Activated CD4-positive, alpha-beta T cell treated with anti-CD3 and anti-CD28 coated beads, Interleukin-2, amount 50 U/mL, for 16 hours (primary cell): ENCODE measurements at places on chromosomes 2 and 18.

- DNase-seq: no peak
Measured at GRCh38 chr18:6994056-6994770, 123.4 kb downstream of the LAMA1 start.

- no peak for DNase-seq
Measured at GRCh38 chr2:30655660-30656059, 151.6 kb downstream of the CAPN13 start.

GRCh38 chr2:193841384-193842150 lies 1646.8 kb upstream of the TMEFF2 start:
- no peak for DNase-seq

DNA sequence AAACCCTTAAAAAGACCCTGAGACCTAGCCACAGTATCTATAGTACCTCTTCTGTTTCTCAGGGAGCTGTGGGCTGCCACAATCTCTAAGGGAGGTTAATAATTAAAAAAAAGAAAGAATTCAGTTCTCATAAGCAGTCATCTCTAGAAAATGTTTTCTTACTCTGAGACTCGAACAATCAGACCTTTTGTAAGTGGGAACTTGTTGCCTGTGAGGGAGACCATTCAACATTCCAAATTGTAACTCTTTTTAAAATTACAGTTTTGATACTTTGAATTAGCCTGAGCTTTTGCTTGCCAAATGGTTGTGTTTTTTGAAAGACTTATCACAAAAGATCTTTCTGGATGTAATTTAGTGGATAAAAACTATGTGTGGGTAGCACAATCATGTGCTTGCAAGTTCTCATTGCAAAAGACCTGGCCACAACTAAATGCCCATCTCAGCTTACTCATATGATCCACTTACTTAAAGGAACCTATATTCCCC lies 33.3 kb downstream of the IL1R2 start:
- DNase-seq: no peak
